ENCODE measurements at places on chromosomes 11 and 22.

DNA sequence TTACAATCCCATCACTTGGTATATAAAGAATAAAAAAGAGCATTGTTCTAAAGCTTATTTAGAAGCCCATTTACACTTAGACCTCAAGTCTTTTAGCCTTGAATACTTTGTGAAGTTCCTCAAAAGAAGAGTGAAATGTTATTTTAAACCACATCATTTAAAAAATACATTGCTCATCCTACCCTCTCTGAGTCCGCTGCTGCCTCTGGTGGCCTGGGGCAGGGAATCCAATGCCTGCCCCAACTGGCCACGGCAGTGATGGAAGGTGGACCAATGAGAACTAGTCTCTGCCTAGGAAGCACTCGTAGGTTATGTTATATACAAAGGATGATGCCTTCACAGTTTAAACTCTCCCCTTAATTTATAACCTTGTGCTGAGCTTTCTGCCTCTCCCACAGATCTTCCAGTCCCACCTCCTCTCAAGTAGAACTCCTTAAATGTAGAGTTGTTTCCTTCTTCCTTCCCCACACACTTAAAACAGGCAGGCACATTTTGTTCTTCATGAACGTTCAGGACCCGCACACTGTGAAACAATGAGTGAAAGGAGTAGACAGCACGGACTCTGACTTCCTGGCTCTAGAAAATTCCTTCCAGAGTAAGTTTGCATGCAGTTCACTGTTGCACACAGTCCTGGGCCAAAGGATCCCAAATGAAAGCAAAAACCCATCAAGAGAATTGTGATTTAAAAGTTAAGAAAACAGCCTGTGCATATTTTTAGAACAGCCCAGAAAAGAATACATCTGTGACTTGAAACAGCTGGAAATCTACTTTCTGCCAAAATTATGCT is 167.8 kb downstream of the RRAS2 start:
- no peak for DNase-seq

DNA sequence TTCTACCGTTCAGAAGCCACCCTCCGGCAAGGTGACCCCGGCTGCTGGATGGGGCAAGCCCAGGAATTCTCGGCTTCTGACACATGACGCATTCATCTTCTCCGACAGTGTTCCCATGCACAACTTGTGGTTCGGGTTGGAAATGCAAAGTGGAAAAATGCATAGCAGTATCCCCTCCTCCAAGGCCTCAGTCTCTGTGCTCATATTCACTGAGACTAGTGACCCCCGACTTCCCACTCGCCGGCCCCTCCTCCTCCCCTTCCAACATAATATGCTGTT is 70.0 kb upstream of the NTM start:
- DNase-seq = no peak

DNA sequence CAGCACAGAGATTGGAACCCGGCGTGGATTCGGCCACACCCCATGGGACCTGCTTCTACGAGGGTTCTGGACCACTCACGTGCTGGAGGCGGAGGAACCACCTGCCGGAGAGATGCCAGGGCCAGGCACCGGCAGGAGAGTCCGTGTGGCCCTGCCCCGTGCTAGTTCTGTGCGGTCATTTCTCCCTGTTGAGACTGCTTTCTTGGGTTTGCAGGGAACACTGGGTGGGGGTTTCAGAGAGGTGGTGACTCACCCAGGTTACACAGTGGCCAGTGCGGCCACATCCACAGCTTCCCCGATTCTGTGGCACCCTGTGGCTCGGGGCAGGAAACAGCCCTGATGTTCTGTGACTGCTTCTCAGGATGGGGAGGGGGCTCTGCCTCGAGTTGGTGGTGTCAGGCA is 3.6 kb upstream of the PHLDA2 start:
- DNase-seq = no peak

- no peak for DNase-seq
These were observed 108.2 kb upstream of the CRYBB3 start for GRCh38 chr22:25091458-25091857.

- no peak for DNase-seq
These were observed 20.3 kb downstream of the MRGPRD start for GRCh38 chr11:68960294-68961071.

- DNase-seq = peak; percentile 37
These were observed 504.2 kb downstream of the SOX6 start for GRCh38 chr11:15852179-15852578.

GRCh38 chr11:121106812-121107211 is 5.8 kb downstream of the TECTA start:
- DNase-seq = no peak

DNA sequence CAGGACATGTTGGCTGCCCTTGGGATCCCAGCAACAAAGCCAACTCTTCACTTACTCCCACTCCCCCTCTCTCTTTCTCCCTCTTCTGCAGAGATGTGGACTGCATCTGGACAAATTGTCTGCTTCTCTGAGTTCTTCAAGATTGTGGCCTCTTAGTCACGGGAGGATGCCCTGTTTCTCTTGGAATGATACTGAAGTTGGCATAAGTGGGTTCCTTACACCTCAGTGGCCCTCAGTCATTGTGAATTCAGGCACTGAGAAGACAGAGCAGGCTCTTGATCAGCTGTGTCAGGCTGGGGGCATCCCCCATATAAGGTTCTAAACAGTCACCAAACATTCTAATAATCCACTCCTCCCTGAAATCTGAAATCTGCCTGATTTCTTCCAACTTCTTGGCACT is 6.1 kb upstream of the E2F8 start:
- no peak for DNase-seq

GRCh38 chr11:96037405-96037949 is 113.6 kb upstream of the MTMR2 start:
- DNase-seq = no peak

DNA sequence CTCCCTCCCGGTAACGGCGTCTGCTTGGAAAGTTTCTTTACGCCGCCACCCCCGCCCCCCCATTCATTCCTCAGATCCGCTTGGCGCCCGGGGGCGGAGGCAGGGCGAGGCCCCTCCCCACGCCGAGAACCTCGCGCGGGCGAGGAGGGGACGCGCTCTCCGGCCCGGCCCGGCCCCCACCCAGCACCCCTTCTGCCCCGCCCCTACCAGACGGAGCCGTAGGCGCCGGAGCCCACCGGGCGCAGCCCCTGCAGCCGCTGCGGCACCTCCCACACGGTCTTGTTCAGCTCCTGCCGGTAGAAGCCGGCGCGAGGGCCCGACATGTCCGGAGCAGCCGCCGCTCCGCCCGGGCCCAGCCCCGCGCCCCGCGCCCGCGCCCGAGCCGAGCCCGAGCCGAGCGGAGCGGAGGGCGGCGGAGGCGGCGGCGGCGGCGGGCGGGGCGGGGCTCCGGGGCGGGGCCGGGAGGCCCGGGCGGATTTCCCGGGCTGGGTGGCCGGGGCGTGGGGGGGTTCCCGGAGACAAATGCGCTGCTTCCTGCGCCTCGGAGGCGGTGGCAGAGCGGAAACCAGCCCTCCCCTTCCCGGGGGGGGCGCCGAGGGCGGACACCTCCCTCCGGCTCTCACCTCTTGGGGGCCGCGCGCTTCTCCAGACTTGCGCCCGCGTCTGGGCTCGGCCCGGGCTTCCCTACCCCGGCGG is at the start of gene MAPK11:
TSS of gene MAPK11 (minus strand) at position 411 of the 696 bp plus-strand sequence. CDS start at position 323, 88 bp downstream.
- no peak for DNase-seq

DNA sequence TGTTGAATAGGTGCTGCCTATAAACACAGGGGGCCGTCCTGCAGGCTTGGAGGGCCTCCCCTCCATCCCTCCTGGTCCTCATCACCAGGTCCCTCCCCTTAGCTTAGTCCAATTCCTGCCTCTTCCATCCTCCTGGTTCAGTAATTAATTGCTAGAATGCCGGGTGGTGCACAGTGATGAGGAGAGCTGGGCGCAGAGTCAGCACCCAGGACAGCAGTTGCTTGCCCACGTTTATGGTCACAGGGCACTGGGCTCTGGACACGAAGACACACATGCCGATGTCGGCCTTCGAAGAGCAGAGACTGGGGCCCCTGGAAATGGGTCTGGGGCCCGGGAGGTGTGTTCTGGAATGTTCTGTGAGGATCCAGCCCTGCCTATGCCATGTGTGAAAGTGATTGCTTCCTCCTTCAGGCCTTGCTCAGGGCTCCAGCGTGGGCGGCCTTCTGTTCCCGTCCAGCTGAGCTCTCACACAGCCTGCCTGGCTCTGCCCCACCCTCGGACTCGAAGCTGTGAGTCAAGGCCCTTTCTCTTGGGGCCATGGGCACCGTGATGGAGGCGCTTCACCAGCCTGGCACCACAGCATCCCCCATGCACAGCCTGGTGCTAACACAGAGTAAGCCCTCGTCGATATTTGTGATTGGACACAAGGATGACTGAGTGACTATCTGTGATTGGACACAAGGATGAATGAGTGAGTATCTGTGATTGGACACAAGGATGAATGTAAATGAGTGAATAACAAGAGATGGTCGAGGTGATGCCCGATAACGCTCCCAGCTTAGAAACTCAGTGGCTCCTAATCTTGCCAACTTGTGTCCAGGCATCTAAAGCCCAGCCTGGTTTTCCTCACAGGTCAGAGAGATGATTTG is 884.7 kb downstream of the BRD1 start:
- no peak for DNase-seq

GRCh38 chr11:68454767-68455166 is 5.8 kb upstream of the PPP6R3 start:
- DNase-seq = no peak

- no peak for DNase-seq
These were observed 25.4 kb upstream of the ARHGAP20 start for GRCh38 chr11:110737593-110737992.

DNA sequence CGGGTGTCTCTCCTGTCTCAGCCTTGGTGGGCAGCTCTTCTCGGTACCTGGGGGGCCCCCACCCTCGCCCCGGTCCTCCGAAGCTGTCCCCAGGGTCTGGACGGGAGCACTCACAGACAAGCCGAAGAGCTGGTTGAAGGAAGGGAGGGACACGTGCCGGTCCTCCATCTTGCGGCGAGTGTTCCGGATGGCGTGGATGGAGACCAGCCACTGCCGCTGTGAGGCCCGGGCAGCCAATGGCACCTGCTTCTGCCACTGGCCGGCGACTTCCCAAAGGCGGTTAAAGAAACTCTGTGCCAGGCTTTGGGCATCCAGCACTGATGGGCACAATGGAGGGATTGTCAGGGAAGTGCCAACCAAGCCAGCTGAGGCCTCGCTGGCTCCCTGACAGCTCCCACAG is 18.7 kb downstream of the PPM1F start:
- DNase-seq = no peak

GRCh38 chr11:2213384-2213842 is 41.8 kb upstream of the TH start:
- DNase-seq = no peak

- no peak for DNase-seq
These were observed 12.3 kb upstream of the SCUBE2 start for GRCh38 chr11:9103542-9104276.

DNA sequence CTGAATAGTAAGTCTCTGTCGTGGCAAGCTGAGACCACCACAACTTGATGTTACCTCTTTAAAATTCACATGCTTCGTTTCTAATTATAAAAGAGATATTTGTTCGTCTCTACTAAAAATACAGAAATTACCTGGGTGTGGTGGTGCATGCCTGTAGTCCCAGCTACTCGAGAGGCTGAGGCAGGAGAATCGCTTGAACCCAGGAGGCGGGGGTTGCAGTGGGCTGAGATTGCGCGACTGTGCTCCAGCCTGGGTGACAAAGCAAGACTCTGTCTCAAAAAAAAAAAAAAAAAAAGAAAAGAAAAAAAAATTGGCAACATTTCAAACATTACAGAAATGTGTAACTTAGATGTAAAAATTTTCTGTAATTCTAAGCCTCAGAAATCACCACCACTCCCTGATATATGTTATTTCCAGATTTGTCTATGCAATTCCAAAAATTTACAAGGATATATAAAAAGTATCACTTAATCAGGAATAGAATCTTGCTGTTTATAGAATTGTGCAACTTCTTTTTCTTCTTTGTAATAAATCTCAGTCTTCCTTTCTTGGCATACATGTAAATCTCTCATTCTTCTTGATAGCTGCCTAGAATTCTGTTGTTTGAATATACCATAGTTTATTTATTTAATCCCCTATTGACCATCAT is 37.3 kb downstream of the C11orf96 start:
- DNase-seq = no peak

- DNase-seq = no peak
These were observed 36.4 kb downstream of the IGSF9B start for GRCh38 chr11:133920109-133920990.

GRCh38 chr11:9615031-9615451 is 41.6 kb downstream of the WEE1 start:
- no peak for DNase-seq

GRCh38 chr11:27263046-27263445 is 100.0 kb downstream of the CCDC34 start:
- DNase-seq = no peak

- DNase-seq = no peak
These were observed 58.2 kb upstream of the EED start for GRCh38 chr11:86186386-86186785.

DNA sequence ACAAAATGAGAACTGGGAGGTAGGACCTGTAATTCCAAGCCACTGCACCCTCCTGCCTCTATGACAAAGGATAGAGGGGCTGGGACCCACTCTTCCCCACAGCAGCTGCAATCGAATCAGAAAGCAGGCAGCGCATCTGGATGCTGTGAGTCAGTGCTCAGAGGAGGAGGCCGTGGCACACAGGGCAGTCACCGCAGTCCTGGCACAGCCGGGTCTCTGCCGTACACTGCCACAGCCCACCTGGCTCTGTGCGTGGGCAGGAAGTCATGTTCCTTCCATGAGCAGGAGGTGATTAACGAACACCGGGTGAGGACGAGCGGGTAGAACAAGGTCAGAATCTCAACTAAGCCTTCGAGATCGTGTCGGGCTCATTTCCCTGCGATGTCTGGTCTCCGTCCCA is 30.2 kb upstream of the PPFIA1 start:
- DNase-seq = no peak

DNA sequence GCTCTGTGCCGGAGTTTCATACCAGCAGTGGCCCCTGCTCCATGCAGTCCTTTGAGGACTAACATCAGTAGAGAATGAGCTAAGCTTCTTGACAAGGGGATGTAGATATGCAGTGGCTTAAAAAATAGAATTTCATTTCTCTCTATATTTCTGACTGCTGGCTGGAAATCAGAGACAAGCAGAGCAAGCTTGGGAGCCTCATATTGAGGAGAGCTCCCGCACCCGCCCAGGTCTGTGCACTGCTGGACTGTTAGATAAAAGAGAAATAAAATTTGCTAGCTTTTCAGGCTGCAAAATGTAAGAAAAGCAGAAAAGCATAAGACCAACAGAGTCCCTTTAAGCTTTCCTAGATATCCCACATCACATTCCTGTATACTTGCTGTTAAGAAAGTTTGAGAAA is 31.4 kb downstream of the MMP7 start:
- no peak for DNase-seq

All from endothelial cell (in vitro differentiated cells).